ENCODE measurements at places on chromosomes 12 and 14.

GRCh38 chr12:78407722-78408121 is 456.9 kb upstream of the SYT1 start:
- DNase-seq = no peak

- no peak for DNase-seq
Observed at GRCh38 chr12:54010972-54011664, 2.3 kb downstream of the HOXC8 start.

- DNase-seq = no peak
Observed at GRCh38 chr12:92300777-92301176, 155.1 kb upstream of the BTG1 start.

- no peak for DNase-seq
Observed at GRCh38 chr12:12017135-12017581, 53.6 kb upstream of the BCL2L14 start.

DNA sequence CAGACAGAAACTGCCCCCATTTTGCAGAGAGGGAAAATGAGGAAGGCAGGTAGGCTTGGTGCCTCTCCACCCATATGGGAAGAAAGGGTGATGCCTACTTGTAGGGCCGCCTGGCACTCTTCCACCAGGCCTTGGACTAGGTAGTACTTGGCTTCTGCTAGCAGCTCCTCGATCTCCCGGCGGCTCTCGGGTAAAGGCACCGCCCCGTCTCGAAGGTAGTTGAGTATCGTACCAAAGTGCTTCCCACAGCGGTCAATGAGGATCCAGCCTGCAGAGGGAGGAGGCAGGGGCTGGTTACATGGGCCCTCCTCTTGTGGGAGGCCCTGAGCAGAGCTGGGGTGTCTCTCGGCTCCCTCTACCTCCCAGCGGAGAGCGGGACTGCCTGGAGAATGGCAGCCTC is 16.6 kb downstream of the KCTD10 start:
- no peak for DNase-seq

GRCh38 chr14:29918981-29919380 is 8.7 kb downstream of the PRKD1 start:
- DNase-seq = no peak

- peak; percentile 47 for DNase-seq
Observed at GRCh38 chr14:50001151-50001998, 108.5 kb downstream of the ARF6 start.

GRCh38 chr12:1093166-1093751 is 102.2 kb downstream of the ERC1 start:
- no peak for DNase-seq

GRCh38 chr14:103033681-103034096 is 23.7 kb downstream of the CDC42BPB start:
- DNase-seq = no peak

GRCh38 chr12:102883204-102883799 is 33.7 kb downstream of the PAH start:
- DNase-seq = peak; percentile 33

- DNase-seq = no peak
Observed at GRCh38 chr14:29971101-29971500, 43.5 kb upstream of the PRKD1 start.

GRCh38 chr14:61638595-61639387 is 56.5 kb upstream of the HIF1A start:
- DNase-seq = no peak

DNA sequence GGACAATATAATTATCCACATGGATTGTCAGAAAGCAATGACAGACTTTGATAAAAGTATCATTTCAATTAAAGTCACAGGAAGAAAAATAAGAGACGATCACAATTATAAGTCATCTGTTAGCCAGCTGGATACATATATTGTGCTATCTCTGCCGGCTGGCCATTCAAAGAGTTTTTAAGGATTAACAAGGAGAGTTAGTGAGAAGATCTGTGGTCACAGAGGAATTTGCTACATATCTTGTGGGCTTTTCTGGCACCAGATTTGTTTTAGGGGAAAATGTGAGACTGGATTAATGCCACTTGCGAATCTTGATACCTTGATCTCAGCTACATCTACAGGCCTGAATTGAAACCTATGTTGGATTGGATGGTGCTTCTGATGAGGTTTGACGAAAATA is 90.9 kb upstream of the MANSC4 start:
- no peak for DNase-seq

- DNase-seq = no peak
Observed at GRCh38 chr14:102579696-102580549, 12.5 kb upstream of the RCOR1 start.

DNA sequence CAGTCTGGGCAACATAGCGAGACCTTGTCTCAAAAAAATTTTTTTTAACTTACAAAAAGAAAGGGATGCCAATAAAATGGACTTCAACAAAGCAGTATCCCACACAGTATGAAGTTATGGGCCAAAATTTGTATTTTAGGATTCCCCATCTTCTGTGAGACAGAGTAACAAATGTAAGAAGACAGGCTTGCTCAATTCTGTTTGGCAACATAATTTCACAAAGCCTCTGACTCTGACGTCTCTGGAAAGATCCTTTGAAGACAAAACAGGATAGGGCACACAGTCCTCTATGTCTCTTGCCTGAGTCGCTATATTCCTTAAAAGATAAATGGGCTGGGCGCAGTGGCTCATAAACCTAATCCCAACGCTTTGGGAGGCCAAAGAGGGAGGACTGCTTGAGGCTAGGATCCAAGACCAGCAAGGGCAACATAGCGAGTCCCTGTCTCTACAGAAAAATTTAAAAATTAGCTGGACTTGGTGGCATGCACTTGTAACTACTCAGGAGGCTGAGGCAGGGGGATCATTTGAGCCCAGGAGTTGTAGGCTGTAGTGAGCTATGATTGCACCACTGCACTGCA is 1.1 kb upstream of the HOMEZ start:
- no peak for DNase-seq

- DNase-seq = no peak
Observed at GRCh38 chr14:25108291-25108690, 58.3 kb upstream of the STXBP6 start.

DNA sequence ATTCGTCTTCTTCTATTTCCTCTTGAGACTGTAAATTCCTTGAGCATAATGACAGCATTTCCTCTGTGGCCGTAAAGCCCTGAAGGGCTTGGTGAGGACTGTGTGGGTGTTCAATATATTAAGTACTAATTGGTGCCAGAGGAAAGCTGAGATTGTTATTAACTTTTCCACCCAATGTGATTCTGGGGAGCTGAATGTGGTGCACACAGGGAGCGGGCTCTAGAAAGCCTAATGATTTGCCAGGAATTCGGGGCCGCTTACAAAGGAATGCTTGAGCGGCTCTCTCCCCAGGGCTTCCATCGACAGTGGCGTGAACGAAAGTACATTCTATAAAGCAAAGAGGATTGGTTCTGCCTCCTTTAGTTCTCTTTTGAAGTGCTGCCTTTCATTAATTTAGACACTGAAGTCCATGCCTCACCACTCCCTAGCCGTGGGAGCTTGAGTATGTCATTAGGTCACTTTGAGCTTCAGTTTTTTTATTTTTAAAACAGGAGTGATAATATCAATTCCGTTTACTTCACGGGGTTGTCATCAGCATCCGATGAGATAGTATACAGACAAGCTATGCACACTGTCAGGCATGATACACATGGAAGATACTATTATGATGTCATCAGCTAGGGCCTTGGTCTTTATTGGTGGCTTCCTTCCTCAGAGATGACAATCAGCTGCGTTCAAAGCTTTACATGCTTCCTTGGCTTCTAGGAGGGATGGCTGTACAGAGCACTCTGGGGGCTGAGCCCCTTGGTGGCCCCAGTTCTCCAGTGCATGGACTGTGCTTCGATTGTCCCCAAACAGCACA is 11.0 kb upstream of the GSG1 start:
- no peak for DNase-seq

GRCh38 chr14:105497671-105498429 is 6.8 kb downstream of the TEDC1 start:
- no peak for DNase-seq

DNA sequence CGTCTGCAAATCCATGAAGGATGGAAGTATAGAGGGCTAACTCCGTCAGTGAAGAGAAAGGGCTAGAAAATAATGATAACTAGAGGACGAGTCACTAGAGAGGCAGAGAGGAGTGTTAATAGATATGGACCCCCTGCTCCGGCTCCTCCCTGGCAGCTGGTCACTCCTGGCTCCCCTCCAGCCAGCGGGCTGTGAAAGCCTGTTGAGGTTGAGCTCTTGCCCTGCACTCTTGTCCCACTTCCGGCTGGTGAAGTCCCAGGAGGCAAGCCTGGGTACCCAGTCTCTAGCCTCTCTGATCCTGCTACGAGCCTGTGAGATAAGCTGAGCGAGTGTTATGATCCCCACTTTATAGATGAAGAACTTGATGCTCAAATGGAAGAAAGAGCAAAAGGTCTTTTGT is 90.3 kb downstream of the RFX4 start:
- no peak for DNase-seq

GRCh38 chr14:74638966-74639365 is 26.9 kb upstream of the LTBP2 start:
- no peak for DNase-seq

- DNase-seq = no peak
Observed at GRCh38 chr12:62533087-62533754, 66.6 kb downstream of the MON2 start.

DNA sequence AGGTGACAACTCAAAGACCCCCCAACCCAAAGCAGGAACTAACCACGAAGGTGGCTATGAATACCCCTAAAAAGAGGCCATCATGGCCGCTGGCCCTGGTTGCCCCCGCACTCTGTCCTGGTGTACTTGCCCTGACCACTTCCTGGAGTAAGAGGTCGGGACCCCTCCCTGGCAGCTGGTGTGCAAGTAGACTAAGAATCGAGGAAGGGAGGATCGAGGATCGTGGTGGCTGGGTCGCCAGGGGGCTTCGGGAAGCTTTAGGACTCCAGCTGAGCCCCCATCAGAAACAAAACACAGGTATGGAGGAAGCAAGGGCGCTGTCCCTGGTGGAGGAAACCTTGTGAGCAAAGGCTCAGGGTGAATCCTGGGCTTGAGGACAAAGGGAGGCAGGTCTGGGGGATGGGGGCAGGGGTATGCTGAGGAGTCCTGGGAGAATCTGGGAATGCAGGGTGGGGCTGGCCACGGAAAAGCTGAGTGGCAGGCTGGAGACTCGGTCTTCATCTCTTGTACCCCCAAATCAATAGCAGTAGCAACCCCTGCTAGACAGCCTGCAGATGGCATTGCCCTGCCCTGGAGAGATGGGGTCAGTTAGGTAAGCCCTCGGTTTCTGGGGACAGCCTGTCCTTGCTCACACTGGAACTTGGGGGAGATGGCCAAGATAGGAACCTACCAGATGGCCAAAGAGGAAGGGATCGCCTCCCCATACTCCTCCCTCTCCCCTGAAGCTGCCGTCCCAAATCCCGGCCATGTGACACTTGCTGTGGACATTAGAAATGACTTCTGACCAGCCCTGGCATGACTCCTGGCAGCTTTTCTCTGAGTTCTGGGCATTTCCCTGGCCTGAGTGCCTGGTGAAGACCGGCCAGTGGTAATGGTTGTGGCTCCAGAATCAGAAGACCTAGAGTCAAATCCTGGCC is 45.3 kb upstream of the ESRRB start:
- no peak for DNase-seq

DNA sequence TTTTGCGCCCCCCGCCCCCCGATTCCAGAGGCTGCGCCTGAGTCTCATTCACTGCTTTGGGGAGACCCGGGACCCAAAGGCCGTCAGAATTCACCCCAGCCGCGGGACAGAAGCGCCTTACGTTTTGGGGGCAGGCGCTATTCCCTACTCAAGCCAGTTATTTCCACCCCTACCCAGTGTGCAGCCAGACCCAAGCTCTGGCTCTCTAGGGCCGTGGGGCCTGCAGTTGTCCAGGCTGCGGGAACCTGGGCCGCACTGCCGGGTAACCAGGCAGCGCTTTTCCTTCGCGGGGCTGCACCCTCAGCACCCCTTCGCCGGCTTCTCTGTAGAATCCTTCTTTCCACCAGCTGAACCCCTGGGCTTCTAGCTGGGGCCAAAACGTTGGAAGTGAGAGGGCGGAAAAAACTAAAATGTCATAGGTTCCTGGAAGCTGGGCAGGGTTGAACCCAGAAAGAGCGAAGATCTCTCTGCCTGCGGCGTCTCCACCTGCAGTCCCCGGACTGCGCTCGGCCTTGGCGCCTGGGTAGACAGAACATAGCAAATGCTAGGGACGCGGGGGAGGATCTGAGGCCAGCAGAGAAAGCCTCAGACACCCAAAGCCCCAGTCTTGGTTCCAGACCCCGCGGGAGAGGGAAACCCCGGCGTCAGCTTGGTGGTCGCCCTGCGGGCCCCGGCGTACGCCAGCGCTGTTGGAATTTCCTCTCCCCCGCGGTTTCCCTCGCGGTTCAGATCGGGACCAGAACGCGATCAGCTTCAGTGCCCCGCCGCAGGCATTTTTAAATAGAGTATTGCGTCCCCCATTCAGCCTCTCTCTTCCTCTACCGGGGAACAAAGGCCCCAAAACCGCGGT is 18.3 kb downstream of the TBX3 start:
- DNase-seq = no peak

DNA sequence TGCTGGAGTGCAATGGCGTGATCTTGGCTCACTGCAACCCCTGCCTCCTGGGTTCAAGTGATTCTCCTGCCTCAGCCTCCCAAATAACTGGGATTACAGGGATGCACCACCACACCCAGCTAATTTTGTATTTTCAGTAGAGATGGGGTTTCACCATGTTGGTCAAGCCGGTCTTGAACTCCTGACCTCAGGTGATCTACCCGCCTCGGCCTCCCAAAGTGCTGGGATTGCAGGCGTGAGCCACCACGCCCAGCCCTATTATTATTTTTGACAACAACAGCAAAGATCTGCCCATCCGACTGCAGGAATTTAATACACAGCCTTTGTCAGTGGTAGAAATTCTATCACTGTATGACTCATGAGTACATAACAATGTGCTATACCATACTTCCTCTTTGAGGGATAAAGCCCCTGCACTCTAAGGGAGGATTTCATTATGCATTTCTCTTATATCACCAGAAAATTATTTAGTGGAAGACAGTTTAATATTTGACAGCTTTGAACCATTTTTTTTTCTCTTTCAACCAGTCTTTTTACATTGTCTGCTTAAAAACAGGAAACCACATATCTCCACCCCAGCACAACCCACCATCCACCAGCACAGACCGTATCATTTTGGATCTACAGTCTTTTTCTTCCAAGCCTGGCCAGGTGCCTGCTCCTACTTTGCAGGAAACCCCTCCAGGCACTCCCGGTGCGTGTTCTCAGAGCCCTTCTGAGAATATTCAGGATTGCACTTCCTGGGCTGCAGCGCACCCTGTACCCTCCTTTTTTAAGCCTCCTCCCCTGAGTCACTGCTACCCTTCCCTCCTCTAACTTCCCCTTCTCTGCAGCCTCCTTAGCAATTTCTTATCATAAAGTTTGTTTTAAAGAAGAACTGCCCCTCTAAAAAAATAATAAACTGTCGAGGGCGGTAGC is 594 bp downstream of the ARHGDIB start:
- DNase-seq = peak; percentile 41

- no peak for DNase-seq
Observed at GRCh38 chr12:5633106-5633505, 201.2 kb downstream of the NTF3 start.

DNA sequence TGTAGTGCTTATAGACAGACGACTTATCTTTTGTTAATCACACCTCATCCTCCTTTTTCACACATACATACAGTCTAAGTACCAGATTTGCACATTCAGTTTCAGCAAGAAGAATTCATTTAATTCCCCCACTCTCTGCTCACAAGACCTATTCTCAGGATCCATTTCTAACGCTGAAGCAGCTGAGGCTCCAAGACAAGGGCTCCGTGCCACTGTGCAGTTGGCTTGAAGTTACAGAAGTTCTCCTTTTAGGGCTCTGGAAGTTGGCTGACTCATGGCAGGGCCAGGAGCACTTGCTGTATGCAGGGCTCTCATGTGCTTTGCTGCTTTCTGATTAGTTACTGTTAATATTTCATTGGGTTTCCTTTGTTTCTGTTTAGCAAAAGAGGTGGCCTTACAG is 1566.9 kb upstream of the TMEM132C start:
- DNase-seq = no peak

Measured in activated B cell treated with CpG ODN at 0.5 μM for 24 hours (primary cell).